ENCODE measurements at places on chromosomes 16 and 17. TPM values are rescaled to one million over a fixed set of nuclear protein-coding genes. Genes with fewer than 3 reads are reported as not detected.

Gene NPLOC4
- 195 TPM for total RNA-seq

- no peaks in the 10 kb centered on the region for H3K27me3 ChIP-seq
- no peaks in the 10 kb centered on the region for H3K36me3 ChIP-seq
- no peak overlapping the region for H3K27ac ChIP-seq
- no peak overlapping the region for H3K4me3 ChIP-seq
These were observed 52.0 kb upstream of the CBX4 start for GRCh38 chr17:79891113-79891730.

DNA sequence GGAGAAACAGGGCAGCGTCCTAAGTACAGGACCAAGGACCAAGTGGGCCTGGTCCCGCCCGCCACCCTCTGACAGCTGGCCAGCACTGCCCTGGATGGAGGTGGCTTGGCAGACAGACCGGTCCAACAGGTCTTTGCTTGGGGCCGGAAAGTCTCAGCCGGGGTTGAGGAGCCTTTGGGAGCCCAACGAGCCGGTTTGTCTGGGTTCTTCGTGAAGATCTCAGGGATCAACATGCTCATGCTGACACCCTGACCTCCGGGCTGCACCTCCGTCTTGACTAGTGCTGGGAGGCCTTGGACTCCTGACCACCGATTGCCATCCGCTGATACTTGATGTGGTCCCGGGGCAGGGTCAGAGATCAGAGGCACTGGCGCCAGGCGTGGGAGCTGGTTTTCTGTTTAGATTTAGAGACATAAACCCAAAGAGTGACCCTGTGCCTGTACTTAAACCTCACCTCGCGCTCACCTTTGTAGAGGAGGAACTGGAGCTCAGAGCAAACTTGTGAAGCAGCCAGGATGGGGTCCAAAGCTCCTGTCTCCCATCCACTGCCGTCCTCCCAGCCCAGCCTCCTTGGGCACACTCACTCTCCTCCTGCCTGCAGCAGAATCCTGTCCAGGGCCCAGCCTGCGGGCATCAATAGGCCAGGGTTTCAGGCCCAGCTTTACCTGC, 92.1 kb upstream of the GSE1 start:
- H3K27ac ChIP-seq, result no peak overlapping the region
- peaks cover 44% of the 10 kb centered on the region for H3K4me1 ChIP-seq
- H3K4me3 ChIP-seq, result no peak overlapping the region

DNA sequence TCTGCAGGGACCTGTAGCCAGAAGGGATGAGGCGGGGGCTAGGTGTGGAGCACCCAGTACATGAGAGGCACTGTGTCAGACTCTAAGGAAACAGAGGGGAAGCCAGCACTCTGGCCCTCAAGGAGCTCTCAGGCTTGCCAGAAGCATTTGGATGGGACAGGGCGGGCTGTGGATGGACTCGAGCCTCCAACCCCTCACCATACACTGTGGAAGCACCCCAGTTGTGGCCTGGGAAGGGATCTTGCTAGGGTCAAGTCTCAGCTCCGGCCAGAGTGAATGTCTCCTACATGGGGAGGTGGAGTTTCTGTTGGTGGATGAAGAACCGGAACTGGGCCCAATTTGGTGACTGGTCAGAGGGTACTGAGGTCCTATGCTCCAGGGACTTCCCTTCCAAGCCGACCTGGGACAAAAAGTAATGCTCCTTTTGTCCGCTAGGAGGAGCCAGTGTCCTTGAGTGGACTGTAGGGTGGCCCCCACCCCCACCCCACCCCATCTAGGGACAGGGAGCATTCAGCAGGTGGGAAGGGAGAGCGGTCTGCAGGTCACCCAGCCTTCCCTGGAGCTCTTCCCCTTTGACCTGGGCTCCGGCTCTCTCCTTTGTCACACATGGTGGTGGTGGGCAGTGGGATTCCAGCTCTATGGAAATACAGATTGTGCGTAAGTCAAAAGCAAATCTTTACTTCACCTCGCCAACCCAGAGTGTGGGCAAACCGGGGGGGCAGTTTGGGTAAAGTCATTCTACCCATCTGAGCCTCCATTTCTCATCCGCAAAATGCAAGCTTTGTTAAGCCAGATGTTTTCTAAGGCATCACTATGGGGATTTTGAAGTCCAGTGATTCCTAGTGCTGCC, 20.4 kb upstream of the PHB1 start:
- no peak overlapping the region for H3K4me3 ChIP-seq
- no peaks in the 10 kb centered on the region for H3K27me3 ChIP-seq
- no peaks in the 10 kb centered on the region for H3K4me1 ChIP-seq

GRCh38 chr17:39212195-39212810, 12.2 kb downstream of the RPL19 start:
- H3K27ac ChIP-seq, result no peak overlapping the region
- H3K27me3 ChIP-seq, result no peaks in the 10 kb centered on the region
- peaks cover 19% of the 10 kb centered on the region for H3K4me1 ChIP-seq
- H3K36me3 ChIP-seq, result no peaks in the 10 kb centered on the region
- no peak for DNase-seq
